ENCODE measurements at places on chromosomes 16 and 17. TPM values are rescaled to one million over a fixed set of nuclear protein-coding genes. Genes with fewer than 3 reads are reported as not detected.

Gene MEIOC
- not detected for polyA plus RNA-seq

Gene CDH13
- 1.0 TPM for polyA plus RNA-seq

Gene TOP2A
- 0.34 TPM for polyA plus RNA-seq

Gene NPIPB12
- 13.5 TPM for polyA plus RNA-seq

Gene AMFR
- 38.0 TPM for polyA plus RNA-seq

Gene CMTM2
- polyA plus RNA-seq: 3.8 TPM

Gene CCL14
- polyA plus RNA-seq: 170 TPM

Gene ZCCHC14
- polyA plus RNA-seq: 8.9 TPM

Gene EIF1
- polyA plus RNA-seq: 580 TPM

Gene CYBA
- 195 TPM for polyA plus RNA-seq

Gene C17orf107
- polyA plus RNA-seq: 1.4 TPM

Gene GOT2
- polyA plus RNA-seq: 16.8 TPM

Gene CPNE7
- polyA plus RNA-seq: 0.65 TPM

Gene KCTD19
- 0.56 TPM for polyA plus RNA-seq

Gene CCDC40
- polyA plus RNA-seq: 1.4 TPM

Gene CDH3
- 1.2 TPM for polyA plus RNA-seq

Gene NRN1L
- polyA plus RNA-seq: 1.3 TPM

Gene RASL10B
- 42.8 TPM for polyA plus RNA-seq

Gene KRT33B
- not detected for polyA plus RNA-seq

Gene MT1F
- polyA plus RNA-seq: 84.5 TPM

Gene DHX40
- polyA plus RNA-seq: 17.2 TPM

Gene KRTAP3-2
- polyA plus RNA-seq: not detected

Gene CLEC18B
- 0.15 TPM for polyA plus RNA-seq

Gene NOXO1
- polyA plus RNA-seq: 0.15 TPM

Gene MYH1
- polyA plus RNA-seq: 0.05 TPM

Gene GPRC5C
- 79.0 TPM for polyA plus RNA-seq

Gene NDE1
- polyA plus RNA-seq: 3.9 TPM

Gene HP
- 576 TPM for polyA plus RNA-seq

Gene CDK3
- 13.0 TPM for polyA plus RNA-seq

Gene KCNH4
- polyA plus RNA-seq: 0.56 TPM

Gene SEPHS2
- 25.0 TPM for polyA plus RNA-seq

Gene CIITA
- polyA plus RNA-seq: 12.1 TPM

Gene RNF112
- 0.84 TPM for polyA plus RNA-seq

Gene SEZ6
- 0.21 TPM for polyA plus RNA-seq

Gene SP6
- 0.49 TPM for polyA plus RNA-seq

Gene TPSD1
- polyA plus RNA-seq: not detected

Gene SCARF1
- 3.8 TPM for polyA plus RNA-seq

Gene ATP1B2
- polyA plus RNA-seq: 2.2 TPM

Gene STAT5A
- 151 TPM for polyA plus RNA-seq

Gene C17orf50
- not detected for polyA plus RNA-seq

Gene GAS2L2
- 0.46 TPM for polyA plus RNA-seq

Gene UBALD1
- 34.0 TPM for polyA plus RNA-seq

Gene SPG7
- polyA plus RNA-seq: 62.0 TPM

Gene NXPH3
- 6.1 TPM for polyA plus RNA-seq

Gene TMEM92
- 0.59 TPM for polyA plus RNA-seq

Gene TEKT5
- polyA plus RNA-seq: 0.10 TPM

Gene HOXB9
- 0.97 TPM for polyA plus RNA-seq
